Astrocyte of the cerebellum (primary cell): ENCODE measurements at places on chromosomes 3 and 15.

GRCh38 chr3:61269435-61269834 is 18.2 kb upstream of the FHIT start:
- no peak for DNase-seq

- DNase-seq, result no peak
Measured at GRCh38 chr3:141920701-141921100, 44.3 kb downstream of the ATP1B3 start.

DNA sequence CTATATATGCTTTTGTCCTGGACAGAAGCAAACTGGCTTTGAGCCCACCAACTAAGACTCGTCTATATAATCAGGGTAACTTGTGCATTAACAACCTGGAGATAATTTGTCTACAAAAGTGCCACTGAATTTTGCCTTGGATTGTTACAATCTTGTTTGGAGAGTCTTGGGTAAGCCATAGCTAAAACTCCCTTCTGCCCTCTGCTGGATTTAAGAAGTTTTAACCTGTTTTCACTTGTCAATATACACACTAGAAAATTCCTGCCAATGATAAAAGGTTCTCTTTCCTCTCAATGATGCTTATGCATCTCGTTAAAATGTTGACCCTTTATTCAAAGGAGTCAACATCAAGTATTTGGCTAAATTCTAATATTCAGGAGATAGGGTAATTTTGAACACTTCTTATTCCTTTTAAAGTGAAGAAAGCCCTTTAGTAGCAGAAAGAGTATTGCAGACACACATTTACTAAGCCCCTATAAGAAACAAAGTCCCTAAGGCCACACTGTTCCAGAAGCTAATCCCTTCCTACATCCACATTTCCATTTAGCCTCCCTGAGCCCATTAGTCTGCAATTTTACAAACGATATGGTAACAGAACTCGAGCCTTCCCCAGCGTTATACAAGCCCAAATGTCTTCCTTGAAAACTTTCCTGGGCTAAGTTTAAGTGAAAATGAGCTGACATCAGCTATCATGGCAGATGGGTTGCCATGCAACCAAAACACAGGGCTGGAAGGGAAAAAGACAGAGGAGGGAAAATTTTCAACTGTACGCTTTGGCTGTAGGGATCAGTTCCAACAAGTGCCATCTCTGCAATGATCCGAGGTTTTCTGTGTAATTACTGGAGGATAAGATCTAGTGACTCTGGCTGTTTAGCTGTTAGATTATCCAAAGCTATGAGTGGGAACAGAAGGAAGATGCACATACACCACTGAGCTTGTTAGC is 75.9 kb upstream of the FGF12 start:
- peak; percentile 42 for DNase-seq

- DNase-seq, result no peak
Measured at GRCh38 chr3:126548556-126549466, 9.9 kb downstream of the C3orf22 start.

- no peak for DNase-seq
Measured at GRCh38 chr3:158109295-158109803, 540 bp upstream of the RSRC1 start.

GRCh38 chr3:73552700-73553099 is 72.0 kb downstream of the PDZRN3 start:
- DNase-seq, result no peak

DNA sequence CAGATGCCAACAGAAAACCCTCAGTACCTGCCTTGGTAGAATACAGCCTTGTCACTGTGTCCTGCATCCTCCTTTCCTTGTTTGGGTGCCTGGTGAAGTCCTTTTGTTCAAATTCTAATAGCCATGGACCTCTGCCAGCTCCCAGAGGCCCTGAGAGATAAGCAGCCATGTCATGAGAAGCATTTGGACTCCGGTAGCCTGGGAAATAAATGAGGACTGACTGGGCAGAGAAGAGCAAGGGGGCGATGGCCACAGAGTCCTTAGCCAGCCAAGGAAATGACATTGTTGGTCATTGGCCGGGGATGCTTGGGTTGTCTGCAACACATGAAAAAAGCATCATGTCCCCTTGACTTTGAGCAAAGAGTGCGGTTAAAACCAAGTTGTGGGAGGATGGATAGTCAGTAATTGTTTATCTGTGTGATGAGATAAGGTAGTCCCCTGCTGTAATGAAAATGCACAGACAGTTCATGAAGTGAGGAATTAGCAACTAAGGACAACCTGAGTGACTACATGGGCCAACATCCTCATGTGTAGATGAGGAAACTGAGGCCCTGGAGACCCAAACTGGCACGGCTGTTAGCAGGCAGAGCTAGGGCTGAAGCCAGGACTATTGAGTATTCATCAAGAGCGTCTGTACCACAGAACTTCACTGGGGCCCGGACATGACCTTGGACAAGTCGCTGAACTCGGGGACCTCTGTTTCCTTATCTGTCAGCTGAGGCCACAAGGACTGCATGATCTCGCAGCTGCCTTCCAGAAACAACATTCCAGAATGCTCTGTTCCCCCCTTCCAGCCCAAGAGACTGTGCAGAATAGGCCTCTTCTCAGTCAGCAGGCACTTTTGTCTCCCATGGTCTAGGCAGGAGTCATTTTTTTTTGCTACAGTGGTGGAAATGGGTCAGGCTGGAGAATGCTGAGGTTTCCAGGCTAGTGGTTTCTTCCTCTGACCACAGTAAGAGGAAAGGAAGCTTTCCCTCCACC is 90.5 kb upstream of the CTDSPL start:
- DNase-seq, result peak; percentile 44

DNA sequence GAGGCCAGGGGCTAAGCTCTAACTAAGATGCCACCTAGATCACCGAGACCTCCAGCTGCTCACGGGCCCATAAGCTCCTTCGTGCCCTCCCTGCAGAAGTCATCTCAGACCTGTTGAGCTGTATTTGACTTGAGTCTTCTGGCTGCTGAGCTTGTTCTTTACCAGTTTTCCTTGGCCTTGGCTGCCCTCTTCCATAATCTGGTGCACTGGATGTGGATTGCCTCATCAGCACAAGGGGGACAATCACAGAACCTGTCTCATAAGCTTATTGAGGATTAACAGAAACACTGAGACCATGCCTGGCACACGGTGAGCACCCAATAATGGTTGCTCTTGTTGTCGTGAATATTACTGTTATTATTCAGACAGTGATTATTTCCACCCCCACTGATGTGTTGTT is 101.1 kb downstream of the EPHB1 start:
- DNase-seq, result no peak

GRCh38 chr15:99424978-99425656 is 140.7 kb upstream of the MEF2A start:
- peak; percentile 42 for DNase-seq

- DNase-seq, result no peak
Measured at GRCh38 chr3:182215881-182216280, 504.2 kb downstream of the SOX2 start.

GRCh38 chr3:161531930-161532329 is 35.3 kb downstream of the OTOL1 start:
- DNase-seq, result no peak

- no peak for DNase-seq
Measured at GRCh38 chr15:101295607-101296161, 636 bp upstream of the SNRPA1 start.

- DNase-seq, result no peak
Measured at GRCh38 chr15:29682361-29682760, 139.9 kb downstream of the TJP1 start.

DNA sequence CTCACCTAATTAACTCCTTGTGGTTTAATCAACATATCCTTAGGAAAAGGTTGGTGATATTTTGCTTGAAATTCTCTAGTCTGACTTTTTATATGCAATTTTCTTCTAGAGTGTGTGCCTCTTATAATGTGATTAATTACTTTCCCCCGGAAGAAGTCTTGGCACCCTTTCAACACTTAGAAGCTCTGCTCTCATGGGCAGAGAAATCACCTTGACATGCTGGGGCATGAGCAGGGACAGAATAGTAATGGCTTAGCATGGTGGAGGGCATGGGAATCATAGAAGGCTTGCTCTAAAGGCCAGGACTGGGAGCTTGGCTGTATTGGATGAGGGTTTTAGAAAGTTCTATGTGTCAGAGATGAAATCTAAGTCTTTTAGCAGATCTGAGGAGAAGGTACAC is 293.5 kb downstream of the AGBL1 start:
- DNase-seq, result no peak

- no peak for DNase-seq
Measured at GRCh38 chr15:63110428-63111026, 11.1 kb upstream of the LACTB start.

DNA sequence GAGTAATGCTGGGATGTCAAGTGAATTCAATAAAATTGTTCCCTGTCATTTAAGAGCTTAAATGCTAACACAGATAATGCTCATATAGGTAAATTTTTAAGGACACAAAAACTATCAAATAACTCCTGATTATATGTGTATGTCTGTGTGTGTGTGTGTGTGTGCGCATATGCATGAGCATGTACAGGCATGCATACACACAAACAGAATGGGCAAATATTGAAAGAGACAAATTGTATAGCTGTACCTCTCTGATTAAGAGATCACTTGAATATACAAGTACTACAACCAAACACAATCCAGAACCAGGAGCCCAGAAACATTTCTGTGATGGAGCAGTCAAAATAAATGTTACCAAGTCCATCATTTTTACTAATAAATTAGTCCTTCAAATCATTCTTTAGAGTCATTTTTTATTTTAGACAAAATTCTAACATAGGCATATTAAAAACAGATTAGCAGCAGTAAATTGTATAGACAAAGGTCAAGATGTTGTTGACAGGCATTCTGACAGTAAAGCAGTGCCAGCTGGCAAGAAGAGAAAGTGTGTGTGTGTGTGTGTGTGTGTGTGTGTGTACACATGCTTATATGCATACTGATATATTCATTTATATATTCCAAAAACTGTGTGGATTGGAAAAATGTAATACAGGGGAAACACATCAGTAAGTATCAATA is 145.3 kb downstream of the CD47 start:
- DNase-seq, result no peak

DNA sequence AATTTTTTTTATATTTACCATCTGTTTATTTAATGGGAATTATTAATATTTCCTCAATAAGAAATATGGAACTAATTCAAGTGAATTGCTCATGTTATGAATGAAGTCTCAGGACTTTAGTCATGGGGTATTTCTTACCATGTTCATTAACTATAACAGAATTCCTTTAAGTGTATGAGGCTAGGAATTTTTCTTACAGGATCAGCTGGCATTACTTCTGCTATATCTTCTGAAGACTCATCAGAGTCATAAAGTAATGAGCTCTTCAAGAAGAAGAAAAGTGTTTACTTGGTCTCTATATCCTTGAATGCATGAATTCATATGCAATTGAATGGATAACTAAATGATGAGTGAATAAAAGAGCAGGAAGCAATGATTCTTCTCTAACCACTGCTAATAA is 486.8 kb upstream of the THBS1 start:
- no peak for DNase-seq

- DNase-seq, result no peak
Measured at GRCh38 chr15:70119911-70120508, 22.3 kb upstream of the TLE3 start.

- DNase-seq, result no peak
Measured at GRCh38 chr3:9024341-9024740, 61.1 kb upstream of the RAD18 start.

DNA sequence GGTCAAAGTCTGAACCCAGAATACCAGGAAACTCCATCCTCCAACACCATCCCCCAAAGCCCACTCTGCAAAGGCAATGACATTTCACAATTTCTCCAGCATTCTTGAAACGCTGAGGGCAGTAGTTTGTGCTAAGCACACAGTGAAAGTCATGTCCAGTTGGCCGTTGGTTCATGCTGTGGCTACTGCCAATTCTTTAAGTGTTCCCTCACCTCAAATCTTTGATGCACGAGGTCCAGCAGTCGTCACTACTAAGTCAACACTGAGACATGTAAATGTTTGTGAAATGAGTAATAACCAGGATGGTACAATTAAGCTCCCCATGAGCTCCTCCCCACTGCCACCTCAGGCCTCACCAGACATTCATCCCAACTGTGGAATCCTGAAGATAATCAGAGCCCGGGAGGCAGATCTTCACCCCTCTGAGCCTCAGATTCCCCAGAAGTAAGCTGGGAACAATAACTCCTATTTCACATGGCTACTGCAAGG is 7.0 kb downstream of the SUCLG2 start:
- DNase-seq, result peak; percentile 94

GRCh38 chr3:39207361-39208186 is 15.2 kb upstream of the XIRP1 start:
- no peak for DNase-seq

DNA sequence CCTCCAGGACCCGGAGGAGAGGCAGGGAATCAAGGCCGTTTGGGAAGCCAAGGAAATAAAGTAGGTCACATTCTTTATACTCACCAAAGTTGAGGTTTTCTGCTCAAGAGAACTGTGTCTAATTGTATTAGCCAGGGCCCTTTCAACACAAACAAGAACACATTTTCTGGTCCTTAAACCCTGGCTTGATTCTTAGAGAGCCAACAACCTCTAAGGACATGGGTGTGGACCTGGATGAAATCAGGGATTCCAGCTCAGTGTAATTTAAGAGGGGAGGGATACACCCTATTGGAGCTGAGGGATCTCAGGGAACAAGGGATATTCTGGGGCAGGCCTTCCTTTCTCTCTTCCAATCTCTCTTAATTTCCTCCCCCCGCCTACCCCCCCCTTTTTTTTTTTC is 104.8 kb downstream of the COL6A6 start:
- DNase-seq, result peak; percentile 55

DNA sequence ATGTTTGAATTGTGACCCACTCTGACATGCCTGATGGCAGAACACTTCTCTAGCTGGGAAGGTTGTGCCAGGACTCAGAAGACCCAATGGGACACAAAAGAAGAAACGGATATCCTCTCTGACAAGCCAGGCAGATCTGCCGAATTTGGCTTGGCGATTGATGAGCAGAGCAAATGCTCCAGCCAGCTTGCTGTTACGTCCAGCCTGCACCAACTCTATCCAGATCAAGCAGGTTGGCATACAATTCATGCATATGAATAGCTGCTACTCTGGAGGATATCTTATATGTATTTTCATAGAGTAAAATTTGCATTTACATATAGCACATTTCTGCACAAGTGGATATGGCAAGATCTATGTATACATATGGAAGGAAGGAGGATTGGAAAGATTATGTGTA is 102.8 kb downstream of the PEX5L start:
- DNase-seq, result no peak
